ENCODE measurements at places on chromosomes 3 and 15. TPM values are rescaled to one million over a fixed set of nuclear protein-coding genes. Genes with fewer than 3 reads are reported as not detected.

The GRIP2 gene
- total RNA-seq: 0.64 TPM

The CLDN16 gene
- total RNA-seq: 0.43 TPM

The IQCF5 gene
- total RNA-seq: not detected

The SNX22 gene
- total RNA-seq: 0.32 TPM

The BCL2A1 gene
- not detected for total RNA-seq

The SCN11A gene
- under 0.01 TPM for total RNA-seq

The ROBO2 gene
- total RNA-seq: 6.1 TPM

The ST8SIA2 gene
- total RNA-seq: not detected

The ARL14 gene
- not detected for total RNA-seq

The TOPBP1 gene
- 42.2 TPM for total RNA-seq

The SLC28A2 gene
- total RNA-seq: not detected

The CHST13 gene
- total RNA-seq: not detected

The EPHA3 gene
- total RNA-seq: under 0.01 TPM

The BNC1 gene
- 5.2 TPM for total RNA-seq

The RASGRF1 gene
- total RNA-seq: 0.43 TPM

The TF gene
- total RNA-seq: not detected

The DUOX1 gene
- total RNA-seq: not detected

The UBR1 gene
- total RNA-seq: 48.0 TPM

The EHD4 gene
- 18.0 TPM for total RNA-seq

The IGF2BP2 gene
- total RNA-seq: 67.8 TPM

The ERC2 gene
- 0.43 TPM for total RNA-seq

The DUOXA1 gene
- not detected for total RNA-seq

The WDR93 gene
- total RNA-seq: under 0.01 TPM
